ENCODE measurements at places on chromosomes 6 and 20.

DNA sequence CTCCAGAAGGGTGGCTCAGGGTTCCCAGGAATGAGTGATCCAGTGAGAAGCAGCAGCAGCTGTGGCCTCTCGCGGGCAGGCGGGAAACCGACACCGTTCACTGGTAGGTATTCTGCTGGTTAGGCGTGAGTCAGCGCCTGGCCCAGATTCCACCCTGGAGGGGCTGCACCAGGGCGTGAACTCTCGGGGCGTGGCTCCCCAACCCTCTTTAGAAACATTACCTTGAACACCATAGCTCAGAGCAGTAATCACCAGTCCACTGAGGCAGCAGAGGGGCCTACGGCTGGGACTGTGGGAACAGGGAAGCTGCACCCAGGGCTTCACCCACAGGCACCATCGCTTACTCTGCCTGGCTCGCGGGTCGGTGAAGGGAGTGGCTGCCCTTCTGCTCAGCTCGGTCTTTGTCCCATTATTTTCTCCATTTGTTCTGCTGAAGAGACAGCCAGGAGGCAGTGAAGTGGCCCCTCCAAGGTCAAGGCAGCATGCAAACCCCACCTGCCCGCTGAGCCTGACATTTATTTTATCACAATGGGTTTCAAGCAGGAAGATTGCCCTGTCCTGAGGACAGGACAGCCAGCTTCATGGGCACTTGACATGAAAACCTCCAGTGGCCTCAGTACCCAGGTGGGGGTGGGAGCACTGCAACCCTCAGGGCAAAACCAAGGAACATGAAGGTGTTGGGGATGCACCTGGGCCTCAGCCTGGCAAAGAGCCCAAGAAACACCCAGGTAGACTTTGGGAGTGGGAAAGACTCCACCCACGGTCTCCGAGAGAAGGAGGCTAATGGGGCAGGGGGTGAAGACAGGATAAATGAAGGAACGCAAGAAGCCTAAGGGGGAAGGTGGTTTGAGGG lies 51.0 kb upstream of the CD93 start:
- no peak for DNase-seq

GRCh38 chr6:85942844-85943243 lies 300.2 kb upstream of the SYNCRIP start:
- no peak for DNase-seq

DNA sequence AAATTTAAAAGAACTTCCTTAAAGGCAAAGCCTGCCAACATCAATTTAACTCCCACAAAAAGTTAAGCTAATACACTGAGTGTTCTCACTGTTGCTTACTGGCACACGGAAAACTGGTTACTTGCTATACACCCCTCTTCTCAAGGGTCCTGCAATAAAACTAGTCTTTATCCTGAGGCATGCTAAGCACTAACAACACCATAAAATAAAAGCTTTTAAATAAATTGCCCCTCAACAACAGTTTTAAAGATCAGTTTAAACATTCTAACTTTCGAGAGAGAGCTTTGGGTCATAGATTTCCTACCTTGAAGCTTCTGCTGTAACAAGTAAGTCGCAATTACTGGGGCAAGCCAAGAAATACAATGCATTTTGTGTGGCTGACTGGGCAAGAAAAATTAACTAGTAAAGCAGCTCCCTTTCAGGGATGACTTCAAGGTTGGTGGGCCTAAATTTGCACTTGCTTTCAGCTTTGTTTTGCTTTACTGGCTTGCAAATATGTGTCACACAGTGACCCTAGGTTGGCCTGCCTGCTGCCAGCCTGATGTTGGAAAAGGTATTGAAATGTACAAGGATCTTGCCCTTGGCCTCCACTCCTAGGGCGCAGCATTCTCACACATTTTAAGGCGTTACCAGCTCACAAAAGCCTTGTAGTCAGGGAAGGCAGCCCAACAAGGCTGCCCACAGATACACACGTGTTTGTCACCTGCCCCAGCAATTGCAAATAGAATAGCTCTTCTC lies 4.0 kb upstream of the HEY2 start:
- DNase-seq, result no peak

GRCh38 chr6:52399511-52400312 lies 20.4 kb upstream of the EFHC1 start:
- peak; percentile 55 for DNase-seq

- no peak for DNase-seq
Observed at GRCh38 chr6:84260926-84261325, 33.5 kb upstream of the CEP162 start.

GRCh38 chr6:104682722-104683643 lies 176.7 kb downstream of the HACE1 start:
- peak; percentile 72 for DNase-seq

DNA sequence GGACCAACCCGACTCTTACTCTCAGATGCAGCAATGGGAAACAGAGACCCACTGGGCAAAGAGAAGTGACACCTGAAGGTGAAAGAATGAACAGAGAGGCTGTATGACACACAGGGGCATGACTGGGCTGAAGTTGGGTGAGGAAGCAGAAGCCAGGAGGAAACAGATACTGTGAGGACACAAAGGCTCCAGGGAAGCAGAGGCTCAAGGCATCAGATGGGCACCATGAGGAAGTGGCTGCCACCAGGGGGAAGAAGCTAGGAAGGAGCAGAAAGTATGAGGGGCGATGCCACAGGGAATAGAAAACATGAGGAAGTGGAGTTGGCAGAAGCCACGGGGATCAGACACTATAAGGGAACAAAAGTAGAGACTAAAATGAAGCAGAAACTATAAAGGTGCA lies 30.9 kb upstream of the OCSTAMP start:
- no peak for DNase-seq

- DNase-seq, result no peak
Observed at GRCh38 chr6:53496797-53497375, 48.0 kb downstream of the GCLC start.

- no peak for DNase-seq
Observed at GRCh38 chr6:92495242-92495641, 924.1 kb downstream of the EPHA7 start.

GRCh38 chr6:168789699-168790098 lies 348.7 kb downstream of the SMOC2 start:
- DNase-seq, result no peak

DNA sequence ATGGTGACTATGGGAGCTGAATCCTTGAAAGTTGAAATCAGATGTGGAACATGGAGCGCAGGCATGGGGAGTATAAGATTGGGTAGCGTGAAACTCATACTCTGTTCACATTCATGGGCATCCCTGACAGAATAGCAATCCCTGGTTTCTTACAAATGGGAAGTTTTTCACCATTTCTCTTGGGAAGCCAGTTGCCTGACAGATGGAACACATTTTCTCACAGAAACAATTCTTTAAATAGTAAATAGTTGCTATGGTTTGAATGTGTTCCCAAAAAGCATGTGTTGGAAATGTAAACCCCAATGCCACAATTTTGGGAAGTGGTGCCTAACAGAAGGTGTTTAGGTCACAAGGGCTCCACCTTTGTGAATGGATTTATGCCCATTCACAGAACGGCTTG lies 262.8 kb upstream of the HS3ST5 start:
- DNase-seq, result no peak

DNA sequence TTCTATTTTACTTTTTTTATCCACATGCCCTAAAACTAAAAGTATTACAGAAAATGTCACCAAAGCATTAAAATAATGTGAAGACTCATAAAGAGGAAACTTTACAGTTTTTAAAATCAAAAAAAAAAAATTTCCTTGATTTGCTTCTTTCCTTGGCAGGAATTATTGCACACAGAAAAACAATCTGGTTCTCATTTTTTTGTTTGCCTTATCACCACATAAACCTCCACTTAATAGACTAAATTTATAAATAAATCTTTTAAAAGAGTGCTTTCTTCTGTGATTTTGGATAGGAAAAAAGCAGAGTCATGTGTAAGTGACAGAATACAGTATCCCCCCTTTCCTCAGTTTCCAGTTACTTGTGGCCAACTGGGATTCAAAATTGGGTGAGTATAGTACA lies 695.1 kb upstream of the CITED2 start:
- DNase-seq, result no peak

- DNase-seq, result no peak
Observed at GRCh38 chr6:168469521-168469920, 28.5 kb downstream of the SMOC2 start.

DNA sequence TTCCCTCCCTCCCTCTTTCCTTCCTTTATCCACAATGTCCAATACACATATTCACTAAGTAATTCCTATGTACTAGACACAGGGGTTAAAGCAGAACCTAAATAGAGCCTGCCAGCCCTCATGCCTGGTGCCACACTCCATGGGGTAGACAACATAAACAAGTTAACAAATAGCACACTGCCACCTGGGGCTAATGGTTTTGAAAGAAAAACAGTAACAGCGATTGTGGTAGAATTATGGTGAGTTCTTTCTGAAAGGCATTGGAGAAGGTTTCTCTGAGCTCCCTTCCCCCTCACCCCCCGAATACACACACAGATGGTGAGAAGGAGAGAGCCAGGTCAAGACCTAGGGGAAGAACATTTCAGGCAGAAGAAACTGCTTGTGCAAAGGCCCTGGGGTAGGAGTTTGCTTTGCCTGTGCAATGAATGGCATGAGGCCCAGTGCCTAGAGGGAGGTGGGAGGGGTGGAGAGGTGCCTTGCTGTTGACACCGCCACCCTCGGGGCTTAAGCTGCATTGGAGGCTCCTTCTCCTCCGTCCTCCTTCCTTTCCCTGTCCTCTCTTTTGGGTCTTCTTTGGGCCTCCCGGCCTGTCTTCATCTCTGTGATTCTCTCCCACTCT lies 502.4 kb upstream of the SULF2 start:
- DNase-seq, result no peak

- no peak for DNase-seq
Observed at GRCh38 chr6:42756722-42757121, 10.8 kb upstream of the TBCC start.

GRCh38 chr6:21438237-21438985 lies 155.1 kb upstream of the SOX4 start:
- DNase-seq, result no peak

DNA sequence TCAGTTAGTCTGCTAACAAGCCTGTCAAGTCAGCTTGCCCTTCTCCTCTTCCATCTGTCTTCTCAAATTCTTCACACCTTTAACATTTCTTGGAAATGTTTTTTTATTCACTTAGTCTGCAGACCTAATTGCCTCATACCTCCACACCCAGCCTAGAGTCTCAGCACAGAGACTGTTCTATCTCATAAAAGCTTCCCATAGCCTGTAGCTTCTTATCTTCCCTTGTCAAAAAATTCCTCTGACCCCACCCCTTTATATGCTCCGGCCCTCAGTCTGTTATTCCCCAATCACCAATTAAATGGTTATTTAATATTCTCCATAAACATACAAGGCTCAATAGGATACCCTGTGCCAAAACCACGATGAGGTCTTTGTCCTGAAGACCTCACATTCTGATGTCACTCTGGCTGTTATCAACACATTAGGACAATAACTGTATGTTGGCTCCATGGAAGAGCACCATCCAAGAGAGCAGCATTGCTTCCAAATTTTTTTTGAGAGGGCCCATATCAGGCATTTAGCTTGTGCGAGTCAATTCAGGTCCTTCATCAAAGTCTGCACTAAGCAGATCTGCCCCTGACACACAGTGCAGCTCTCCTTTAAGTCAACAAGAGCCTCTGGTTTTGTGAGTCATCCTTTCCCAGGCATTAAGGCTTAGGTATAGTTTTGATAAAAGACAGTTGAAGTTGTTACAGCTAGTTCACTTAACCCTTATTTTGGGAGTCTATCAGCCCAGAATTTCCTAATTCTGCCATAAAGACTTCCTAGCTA lies 83.2 kb upstream of the TBX18 start:
- DNase-seq, result no peak

- DNase-seq, result no peak
Observed at GRCh38 chr6:63440057-63440456, 120.3 kb upstream of the LGSN start.

DNA sequence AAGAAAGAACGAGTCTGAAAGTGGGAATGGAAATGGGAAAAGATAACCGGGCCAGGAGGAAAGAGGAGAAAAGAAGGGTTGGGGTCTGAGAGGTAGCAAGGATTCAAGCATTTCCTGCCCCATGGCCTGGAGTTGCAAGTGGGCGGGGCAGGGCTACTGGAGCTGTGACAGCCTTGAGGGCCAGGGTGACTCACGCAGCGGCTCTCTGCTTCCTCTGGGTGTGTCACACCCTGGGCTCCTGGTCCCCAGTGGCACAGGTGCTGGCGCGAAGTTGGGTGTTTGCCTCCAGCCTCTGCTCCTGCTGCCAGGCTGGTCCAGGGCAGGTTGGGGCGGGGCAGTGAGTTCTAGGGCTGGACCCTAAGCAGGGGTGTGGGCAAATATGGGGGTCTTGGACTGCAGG lies 3.3 kb upstream of the ULBP3 start:
- DNase-seq, result peak; percentile 55

- DNase-seq, result no peak
Observed at GRCh38 chr6:153083869-153084268, 47.2 kb downstream of the RGS17 start.

- no peak for DNase-seq
Observed at GRCh38 chr6:7505189-7505699, 36.2 kb upstream of the DSP start.

DNA sequence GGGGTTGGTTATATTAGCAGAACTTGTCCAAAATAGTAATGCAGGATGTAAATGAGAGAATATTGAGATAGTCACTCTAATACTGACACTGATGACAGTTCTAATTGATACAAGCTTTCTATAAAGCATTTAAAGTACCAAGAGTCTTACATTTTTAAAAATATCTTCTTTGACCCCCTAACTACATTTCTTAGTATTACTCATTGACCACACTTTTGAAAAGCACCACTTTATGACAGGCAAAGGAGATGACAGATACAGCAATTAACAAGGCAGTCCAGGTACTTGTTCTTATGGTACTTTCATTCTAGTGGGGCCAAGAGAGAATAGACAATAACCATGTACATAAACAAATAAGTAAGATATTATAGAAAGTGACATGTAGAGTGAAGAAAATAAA lies 139.4 kb upstream of the EYA4 start:
- no peak for DNase-seq

DNA sequence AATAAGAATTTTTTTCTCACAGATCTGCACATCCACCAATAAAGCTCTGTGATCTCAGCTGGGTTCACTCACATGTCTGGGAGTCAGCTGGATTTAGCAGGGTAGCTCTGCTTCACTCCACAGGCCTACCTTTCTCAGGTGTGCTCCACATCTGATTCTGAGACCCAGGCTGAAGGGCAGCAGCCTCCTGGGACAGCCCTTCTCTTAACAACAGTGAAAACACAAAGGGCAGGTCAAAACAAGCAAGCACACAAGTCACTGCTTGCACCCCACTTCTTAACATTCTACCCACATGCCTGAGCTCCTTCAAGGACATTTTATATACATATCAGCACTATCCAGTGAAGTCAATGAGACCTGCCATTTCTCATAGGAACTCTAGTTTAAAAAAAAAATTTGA lies 96.0 kb upstream of the MAP3K4 start:
- no peak for DNase-seq

- no peak for DNase-seq
Observed at GRCh38 chr20:39399463-39399862, 437.3 kb downstream of the DHX35 start.

DNA sequence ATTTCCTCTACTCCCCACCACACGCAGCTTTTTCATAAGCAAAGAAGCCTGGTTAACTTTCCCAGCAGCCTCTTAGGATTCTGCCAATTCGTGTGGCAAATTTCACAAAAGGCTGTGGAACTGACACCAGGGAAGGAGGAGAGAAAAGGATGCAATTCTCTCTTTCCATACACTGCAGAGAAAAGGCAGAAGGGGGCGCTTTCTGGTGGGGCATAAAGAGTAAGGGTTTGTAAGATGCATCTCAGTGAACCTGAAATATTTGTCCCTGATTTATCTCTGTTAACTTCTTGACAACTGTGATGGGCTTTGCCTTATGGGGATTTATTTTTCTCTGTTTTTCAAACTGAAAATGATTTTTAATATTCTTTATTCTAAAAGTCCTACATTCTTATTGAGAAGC lies 45.5 kb upstream of the GLP1R start:
- no peak for DNase-seq

GRCh38 chr6:88650029-88650619 lies 313.3 kb downstream of the RNGTT start:
- no peak for DNase-seq
